ENCODE measurements at places on chromosomes 1 and 21.

- DNase-seq = no peak
Measured at GRCh38 chr1:42964044-42964812, 5.6 kb upstream of the SLC2A1 start.

- no peak for DNase-seq
Measured at GRCh38 chr1:67085326-67085725, 31.4 kb upstream of the SLC35D1 start.

DNA sequence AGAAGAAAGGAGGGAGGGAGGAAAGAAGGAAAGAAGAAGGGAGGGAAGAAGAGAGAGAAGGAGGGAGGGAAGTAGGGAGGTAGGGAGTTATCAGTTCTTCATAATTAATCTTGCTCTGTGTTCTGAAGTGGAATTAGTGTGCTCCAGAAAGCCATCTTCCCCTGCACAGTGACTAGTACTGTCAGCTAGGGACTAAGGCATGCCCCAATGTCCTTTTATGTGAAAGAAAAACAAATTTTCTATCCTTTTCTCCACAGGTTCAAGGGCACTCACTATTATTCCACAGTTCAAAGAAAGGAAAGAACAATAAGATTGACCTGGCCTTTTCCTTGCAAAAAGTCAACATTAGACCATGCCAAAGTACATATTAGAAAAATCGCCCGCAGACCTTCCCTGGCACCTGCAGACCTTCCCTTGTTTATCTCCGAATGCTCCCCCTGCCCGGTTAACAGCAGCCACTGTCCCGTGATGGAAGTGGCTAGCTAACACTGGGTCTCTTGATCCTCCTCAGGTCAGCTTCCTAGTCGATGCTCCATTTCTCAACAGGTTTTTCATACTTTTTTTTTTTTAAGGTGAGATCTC, 107.2 kb upstream of the EDEM3 start:
- DNase-seq = no peak

GRCh38 chr1:77398152-77398551, 116.3 kb downstream of the AK5 start:
- DNase-seq = no peak

DNA sequence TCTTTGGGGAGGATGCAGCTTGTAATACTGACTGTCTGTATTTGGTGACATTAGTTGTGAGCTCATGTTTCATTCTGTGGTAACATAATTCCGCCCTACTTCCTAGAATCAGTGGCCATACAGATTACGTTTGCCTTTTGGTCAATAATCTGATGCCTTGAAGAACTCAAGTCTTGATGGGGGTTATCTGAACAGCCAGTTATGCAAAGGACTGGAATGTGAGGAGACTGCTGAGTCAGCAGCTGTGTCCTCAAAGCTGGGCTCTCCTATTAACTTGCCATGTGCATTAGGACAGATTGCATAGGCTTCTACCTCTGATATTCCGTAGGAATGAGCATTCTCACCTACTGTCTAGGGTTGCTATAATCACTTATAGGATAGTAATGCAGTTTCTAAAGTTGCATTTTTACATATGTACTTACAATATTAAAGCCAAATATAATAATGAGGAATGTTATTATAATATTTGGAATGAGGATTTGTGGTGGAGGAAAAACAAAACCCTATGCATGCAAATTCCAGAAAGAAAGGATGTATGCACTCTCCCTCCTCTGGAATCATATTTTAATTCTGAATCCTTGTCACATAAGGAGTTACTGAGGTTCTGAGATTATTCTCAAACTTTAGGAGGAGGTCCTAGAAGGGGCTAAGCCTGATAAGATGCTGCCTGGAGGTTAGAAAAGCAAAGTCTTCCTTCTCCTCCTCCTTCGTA, 116.0 kb downstream of the NOS1AP start:
- no peak for DNase-seq

- peak; percentile 24 for DNase-seq
Measured at GRCh38 chr1:64861611-64862010, 104.7 kb downstream of the JAK1 start.

- DNase-seq = no peak
Measured at GRCh38 chr1:59237900-59238299, 59.0 kb upstream of the FGGY start.

- DNase-seq = no peak
Measured at GRCh38 chr1:62849031-62849430, 65.1 kb downstream of the ATG4C start.

DNA sequence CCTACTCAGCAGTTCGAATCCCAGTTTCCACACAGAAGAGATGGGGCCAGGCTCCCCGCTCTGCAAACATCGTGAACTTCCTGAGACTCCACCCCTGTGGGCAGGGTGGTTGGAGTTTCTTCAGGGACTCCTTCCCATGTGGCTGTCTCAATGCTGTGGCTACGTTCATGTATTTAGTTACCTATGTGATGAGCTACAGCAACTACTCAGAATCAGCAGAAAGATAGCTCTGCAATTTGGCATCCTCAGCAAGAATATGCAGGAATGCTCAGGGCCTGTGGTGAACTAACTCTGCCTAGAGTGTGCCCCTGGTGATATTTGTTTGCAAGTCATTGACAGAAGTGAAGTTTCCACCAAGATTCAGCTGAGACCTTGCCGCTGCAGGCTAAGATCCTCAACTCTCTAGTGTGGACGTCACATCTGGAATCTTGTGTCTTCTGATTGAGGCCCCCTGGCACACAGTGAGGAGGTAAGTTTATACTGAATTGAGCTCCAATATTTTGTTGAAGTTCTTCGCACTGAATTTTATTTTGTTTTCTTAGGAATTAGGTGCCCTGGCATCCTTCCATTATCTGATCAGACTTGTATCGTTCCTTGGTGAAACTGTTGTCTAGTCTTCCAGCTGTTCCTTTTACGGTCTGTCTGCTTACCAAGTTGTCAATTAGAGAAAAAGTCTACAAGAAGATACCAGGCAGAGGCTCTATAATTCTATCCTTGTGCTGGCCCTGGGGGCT, 8.2 kb upstream of the GLRX2 start:
- DNase-seq = no peak

DNA sequence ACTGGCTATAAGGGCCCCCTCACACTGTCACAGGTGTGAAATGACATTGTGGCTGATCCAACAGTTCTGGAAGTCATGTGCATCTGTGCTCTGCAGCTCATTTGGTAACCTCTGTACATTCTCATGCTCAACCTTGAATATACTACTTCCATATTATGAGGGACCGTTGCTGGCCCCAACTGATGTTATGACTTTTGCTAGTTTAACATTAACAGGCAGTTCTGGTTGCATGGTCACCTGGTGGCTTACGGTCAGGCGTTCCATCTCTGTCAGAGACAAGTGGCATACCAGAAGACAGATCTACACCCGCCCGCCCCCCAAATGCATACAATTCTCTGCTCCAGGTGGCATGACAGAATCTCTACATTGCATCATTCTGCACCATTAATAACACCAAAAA, 6.0 kb upstream of the DIP2A start:
- DNase-seq = no peak

DNA sequence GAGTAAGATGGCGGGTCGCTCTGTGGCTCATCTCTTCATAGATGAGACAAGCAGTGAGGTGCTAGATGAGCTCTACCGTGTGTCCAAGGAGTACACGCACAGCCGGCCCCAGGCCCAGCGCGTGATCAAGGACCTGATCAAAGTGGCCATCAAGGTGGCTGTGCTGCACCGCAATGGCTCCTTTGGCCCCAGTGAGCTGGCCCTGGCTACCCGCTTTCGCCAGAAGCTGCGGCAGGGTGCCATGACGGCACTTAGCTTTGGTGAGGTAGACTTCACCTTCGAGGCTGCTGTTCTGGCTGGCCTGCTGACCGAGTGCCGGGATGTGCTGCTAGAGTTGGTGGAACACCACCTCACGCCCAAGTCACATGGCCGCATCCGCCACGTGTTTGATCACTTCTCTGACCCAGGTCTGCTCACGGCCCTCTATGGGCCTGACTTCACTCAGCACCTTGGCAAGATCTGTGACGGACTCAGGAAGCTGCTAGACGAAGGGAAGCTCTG, 2.4 kb downstream of the TNFAIP8L2 start:
- DNase-seq = no peak

DNA sequence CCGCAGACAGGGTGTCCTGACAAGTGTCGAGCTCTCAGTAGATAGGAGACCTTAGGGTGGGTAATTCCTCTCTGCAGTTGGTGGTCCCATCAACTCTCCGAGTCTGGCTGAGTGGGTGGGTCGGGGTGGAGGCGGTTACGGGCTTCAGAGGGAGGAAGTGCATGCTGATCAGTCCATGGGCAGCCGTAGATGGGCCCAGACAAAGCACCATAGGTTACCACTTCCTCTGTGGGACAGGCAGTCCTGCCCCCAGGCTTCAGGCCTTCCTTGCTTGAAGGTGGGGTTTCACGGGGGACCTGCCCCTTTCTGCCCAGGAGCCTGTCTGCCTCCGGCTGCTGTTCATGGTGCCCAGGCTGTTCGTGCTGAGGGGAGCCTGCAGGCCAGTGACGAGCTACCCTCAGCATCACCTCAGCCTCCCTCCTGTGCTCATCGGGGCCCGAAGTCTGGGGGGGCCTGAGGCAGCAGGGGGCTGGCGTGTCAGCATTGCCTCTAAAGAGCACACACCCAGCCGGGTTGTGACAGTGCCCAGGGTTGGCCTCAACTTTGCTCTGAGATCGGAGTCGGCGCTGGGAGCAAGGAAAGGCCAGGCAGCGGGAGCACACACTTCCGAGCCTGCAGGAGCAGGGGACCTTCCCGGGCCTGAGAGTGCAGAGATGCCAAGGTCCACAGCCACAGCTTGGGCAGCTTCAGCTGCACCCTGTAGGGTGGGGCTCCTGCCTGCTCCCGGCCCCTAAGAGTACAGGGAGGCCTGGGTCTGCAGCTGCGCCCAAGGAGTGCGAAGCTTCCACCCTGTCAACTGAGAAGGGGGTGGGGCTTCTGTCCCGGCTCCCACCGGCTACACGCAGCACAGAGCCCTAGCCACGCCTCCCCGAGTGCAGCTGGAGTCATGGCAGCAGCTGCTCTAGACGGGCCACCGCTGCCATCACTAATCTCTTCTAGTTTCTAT, 225.4 kb upstream of the NRIP1 start:
- DNase-seq = no peak

DNA sequence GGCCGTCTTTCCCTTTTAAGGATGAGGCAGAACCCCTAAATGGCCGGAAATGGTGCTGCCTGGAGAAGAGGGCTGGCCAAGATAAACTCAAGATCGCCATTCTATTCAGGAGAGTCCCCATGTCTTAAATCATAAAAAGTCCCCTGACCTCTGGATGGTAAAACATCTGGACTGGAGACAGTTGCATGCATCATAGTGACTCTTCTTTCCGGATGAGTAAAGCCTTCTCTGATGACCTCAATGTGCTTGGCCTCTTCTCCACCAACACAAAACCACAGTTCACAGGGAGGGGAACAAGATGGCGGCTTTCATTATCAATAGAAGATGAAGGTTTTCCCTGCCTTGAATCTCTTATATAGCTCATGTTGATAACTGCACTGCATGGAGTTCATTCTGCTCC, 27.5 kb upstream of the H6PD start:
- DNase-seq = no peak

DNA sequence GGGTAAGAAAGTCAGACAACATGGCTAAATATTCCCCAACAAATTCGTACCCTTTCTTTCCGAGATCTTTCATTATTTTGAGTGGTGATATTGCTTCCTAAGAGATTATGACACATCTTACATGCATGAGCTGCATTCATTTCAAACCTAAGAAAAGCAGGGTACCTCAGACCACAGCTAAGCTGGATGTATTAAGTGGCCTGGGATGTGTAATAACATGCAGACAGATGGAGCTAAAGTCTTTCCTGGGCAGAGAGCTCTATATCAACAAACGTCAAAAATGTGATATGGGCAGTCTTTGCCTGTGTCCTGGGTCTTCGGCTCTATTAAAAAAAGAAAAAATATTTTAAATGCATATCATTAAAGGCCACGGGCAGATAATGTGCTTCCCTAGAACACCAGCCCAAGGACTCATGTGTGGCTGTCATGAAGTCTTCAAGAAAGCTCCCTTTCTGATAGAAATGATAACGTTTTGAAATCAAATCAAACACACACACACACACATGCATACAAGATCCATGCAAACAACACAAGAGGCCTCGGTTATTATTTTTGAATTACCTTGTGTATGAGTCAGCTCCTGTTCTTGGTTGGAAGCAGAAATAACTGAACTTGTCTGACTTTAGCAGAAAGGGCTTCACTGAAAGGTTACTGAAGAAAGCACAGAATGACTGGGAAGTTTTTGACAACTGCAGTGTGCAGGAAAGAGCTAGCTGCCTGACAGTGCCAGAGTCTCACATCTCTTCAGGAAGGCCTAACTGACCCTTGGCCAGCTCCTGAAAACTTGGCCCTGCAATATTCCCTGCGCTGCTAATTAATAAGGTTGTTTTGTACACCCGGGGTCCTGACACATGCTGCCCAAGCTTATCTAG, 231.2 kb downstream of the DSCAM start:
- DNase-seq = no peak

- DNase-seq = no peak
Measured at GRCh38 chr1:98949166-98949565, 55.5 kb downstream of the PLPPR5 start.

DNA sequence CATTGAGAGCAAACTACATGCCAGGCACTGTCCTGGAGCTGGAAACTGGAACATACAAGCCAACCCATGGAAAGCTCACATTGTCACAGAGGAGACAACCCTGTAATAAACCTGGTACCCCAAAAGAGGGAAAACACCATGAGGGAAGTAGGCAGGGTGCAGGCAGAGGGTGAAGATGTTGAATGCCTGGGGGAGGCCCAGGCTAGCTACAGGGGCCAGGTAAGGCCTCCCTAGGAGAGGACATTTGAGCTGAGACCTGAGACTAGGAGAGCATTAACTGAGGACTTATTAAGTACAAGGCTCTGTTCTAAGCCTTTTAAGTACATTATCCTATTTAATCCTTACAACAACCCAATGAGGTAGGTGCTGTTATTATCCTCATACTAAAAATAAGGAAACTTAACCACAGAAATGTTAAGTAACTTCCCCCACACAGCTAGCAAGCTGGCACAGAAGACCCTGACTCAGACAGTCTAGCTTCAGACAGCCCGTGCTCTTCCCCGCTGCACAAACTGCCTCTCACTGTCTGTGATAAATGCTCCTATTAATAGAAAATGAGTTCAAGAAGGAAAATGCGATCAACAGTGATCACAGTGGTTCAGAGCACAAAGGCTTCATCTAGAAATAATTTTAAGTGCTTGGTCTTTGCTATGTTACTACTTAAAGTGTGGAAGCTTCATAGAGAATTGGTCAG, 41.8 kb downstream of the ZNF281 start:
- DNase-seq = peak; percentile 59

DNA sequence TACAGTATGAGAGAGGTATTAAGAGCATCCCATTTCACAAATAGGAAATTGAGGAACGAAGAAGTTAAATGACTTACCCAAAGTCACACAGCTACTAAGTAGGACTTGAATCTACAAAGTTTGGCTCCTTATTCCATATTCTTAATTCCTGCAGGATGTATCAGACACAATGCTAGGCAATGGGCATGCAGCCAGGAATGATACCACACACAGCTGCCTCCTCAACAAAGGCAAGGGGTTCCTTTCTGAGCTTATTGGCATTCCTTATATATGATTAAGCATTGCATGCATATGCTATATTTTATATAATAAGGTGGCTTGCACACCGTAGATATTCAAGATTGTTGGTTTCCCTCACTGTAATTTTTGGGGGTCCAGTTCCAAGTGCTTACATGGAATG, 34.2 kb upstream of the JUN start:
- no peak for DNase-seq

Data from hepatic stellate cell (primary cell).